ENCODE measurements at places on chromosomes 4 and X.

- DNase-seq, result no peak
Observed at GRCh38 chr4:53436251-53436650, 58.8 kb downstream of the FIP1L1 start.

DNA sequence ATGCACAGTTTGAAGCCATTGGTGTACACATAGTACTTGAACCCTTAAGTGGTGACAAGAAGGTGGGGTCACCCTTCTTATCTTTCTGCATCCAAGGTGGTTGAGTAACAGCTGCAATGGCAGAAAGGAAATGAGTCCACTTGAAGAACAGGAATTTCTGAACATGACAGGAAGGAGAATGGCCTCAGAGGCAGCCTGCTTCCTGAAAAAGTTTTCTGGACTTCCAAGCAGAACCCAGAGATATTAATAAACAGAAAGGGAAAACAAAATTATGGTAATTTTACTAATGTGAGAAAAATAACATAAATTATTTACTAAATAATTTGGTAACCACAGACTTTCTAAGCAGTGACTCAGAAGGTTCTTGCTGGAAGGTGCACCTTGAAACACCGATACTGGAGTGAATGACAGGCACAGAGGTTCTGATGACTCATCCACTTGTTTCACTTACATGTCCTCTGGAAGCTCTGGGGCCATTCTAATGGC is 119.9 kb upstream of the HS3ST1 start:
- DNase-seq, result no peak

DNA sequence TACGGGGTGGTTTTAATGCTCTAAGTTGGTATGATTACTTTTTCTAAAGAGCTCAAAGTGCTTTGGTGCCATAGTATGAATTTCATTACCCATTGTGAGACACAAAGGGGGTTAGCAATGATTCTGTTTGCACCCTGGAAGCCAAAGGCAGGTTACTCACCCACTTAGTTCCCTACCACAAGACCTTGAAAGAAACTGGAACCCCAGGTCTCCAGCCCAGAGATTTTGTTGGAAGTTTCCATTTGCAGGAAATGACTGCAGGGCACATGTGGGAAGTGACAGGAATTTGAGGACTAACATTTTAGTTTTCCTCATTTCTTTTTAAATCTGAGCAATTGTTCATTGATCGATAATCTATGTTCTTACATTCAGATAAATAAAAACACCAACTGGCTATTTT is 1.8 kb upstream of the HS3ST1 start:
- DNase-seq, result no peak

DNA sequence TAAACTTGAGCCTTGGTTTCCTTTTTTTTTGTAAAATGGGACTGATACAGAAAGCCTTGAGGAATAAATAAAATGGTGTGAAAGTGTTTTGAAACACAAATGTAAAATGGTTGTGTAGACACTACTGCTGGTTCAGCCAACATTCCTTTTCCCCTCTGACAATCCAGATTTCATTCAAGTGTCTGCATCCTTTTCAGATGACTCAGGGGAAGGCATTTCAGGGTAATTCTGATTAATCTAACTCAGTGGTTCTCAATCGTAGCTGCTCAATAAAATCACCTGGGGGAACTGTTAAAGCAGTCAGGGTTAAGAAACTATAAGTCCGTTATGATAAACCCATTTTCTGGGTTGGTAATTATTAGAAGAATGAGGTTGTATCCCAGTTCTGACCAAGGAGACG is 4.6 kb downstream of the ARHGAP10 start:
- DNase-seq, result no peak

Data from heart right ventricle (tissue), 16 donors.